ENCODE measurements at places on chromosomes 1 and 21.

GRCh38 chr1:215776336-215776735, 209.2 kb downstream of the KCTD3 start:
- no peak for DNase-seq

GRCh38 chr1:203843435-203843834, 18.0 kb upstream of the SNRPE start:
- DNase-seq = no peak

- no peak for DNase-seq
Measured at GRCh38 chr1:49190138-49190537, 413.4 kb upstream of the BEND5 start.

GRCh38 chr1:21100481-21100921, 76.2 kb downstream of the EIF4G3 start:
- no peak for DNase-seq

Measured in fibroblast of skin of back (primary cell).